ENCODE measurements at places on chromosomes 3 and 15. TPM values are rescaled to one million over a fixed set of nuclear protein-coding genes. Genes with fewer than 3 reads are reported as not detected.

Gene APBA2
- total RNA-seq, result not detected

Gene GOLGA6L7
- total RNA-seq, result not detected

Gene MYD88
- 2.3 TPM for total RNA-seq

DNA sequence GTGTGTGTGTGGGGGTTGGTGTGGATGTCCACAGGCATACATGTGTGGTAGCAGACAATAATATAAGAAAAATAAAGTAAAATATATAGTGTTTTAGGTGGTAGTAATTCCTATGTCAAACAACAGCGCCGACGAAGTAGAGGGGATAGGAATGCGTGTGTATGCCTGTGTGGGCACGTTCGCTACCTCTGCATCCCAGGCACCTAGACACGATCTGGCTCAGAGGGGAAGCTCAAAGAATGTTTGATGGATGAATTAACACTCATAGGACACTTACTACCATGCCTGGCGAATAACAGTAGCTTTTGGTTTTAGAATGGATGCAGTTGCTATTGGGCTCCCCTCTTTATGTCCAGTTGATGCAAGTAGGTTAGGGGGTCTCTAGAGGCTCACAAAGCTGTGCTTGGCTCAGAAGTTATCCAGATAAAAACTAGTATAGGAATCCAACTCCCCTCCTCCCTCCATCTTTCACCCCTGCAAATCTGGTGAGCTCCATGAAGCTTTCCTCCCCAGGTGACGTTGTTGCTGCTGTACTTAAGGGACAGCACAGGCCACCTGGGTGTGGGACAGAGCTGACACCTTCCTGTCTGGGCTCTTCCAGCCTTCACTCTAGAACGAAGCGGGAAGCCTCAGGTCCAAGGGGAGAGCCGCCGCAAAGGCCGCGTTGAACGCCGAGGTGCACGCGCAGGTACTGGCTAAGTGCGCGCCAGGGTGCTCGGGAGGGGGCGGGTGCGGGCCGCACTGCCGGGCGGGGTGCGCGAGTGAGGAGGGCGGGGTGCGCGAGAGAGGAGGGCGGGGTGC, 192.6 kb upstream of the LYSMD4 start:
- no peak for DNase-seq

DNA sequence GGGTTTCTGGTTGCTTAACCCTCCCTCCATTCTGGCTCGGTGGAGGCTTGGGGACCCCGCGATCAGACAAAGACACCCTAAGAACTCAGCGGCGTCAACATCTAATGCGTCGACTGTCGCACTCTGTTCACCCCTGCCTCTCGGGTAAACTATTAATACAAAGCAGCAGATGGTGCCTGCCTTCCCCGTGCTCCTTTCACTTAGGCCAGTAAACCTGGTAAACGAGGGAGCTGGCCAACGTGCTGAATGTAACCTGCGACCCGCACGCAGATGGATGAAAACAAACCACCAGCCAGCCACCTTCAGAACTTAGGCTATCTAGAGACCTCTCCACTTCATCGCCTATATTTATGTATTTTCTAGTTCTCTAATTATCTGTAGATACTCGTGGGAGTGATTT, 848 bp upstream of the CADPS start:
- peak; percentile 52 for DNase-seq

DNA sequence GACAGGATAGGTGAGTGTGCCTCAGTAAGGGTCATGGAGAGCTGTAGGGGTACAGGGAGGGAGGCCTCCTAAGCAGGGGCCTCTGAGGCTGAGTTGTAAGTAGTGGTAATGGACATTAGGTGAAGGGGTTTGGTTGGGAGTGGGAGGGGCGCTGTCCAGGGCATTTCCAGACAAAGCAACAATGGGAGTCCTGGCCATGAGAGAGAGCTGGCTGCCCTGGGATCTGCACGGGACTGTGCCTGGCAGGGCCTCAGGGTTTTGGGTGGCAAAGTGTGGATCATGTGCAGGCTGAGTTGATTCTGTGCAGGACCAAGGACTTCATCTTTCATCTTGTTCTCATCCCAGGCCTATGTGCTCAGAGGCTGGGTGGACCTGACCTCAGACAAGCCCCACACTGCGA, 4.6 kb downstream of the TTC21A start:
- DNase-seq, result no peak

DNA sequence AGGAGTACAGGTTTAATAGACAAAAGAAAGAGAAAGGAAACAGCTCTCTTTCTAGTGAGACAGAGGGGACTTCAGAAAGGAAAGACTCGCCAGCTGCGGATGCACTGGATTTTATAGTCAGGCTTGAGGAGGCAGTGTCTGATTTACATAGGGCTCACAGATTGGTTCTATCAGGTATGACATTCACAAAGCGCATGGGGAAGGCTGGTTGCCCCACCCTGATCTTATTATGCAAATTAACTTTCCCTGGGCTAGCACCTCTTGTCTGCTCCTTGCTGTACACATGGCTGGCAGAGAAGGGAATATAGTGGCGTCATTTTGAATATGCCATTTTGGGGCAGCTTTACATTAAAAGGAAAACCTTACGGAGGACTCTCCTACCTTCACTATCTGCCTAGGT, 938.4 kb upstream of the SEMA6D start:
- DNase-seq, result no peak

DNA sequence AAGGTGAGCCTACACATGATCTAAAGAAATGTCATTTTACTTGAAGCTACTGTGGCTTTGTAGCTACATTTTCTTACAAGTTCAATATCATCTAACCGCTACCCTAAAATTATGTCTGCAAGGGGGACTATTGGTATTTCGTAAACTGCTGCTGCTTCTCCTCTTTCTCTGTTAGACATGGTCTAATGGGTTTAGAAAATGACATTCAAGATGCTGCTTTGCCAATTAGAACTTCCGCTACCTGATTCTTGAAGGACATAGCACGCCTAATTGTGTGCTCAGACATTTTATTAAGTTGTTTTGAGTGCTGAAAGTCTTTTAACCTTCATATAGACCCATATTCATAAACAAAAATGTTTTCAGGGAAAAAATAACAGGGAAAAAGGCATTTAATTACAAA, 283.7 kb upstream of the ICE2 start:
- no peak for DNase-seq

DNA sequence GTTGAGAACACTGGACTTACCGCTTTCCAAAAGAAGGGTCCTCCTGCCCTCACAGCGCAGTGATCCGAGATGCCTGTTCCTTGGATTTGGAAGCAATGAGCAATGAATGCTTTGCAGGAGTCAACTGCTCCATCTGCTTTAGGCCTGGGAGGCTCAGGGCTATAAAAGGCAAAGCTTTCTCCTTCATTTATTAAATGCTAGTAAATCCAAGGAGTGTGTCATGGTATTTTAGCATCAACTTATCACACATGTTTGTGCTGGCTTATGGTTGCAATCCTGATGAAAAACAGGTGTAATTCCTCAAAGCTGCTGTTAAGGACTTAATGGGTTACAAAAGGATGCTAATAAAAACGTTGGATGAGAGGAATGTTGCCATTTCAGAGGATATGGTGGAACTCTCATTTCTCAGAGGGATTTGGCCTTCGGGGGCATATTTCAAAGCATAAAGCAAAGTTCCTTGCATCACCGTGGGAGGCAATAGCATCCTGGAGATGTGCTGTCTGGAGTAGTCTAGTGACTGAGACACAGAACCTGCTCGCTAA, 158.5 kb upstream of the TPM1 start:
- DNase-seq, result no peak

- DNase-seq, result peak; percentile 95
Measured at GRCh38 chr3:9976721-9977709, 9.6 kb downstream of the EMC3 start.

DNA sequence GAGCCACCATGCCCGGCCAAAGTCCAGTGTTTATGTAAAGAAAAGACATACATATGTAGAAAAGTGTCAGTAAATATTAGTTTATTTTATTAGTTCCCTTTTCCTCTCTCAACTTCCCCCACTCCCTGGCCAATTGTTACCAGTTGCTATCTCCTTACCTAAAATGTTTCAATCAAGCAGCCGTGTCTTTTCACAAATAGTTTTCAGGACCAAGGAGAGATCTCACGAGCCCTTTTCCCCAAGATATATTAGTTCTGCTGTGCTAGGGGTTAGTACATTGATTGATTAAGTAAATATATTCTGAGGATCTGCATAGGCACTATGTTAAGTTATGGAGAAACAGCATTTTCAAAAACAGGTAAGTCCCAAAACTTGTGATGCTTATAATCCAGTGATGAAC, 87.4 kb downstream of the ZIC4 start:
- peak; percentile 53 for DNase-seq

DNA sequence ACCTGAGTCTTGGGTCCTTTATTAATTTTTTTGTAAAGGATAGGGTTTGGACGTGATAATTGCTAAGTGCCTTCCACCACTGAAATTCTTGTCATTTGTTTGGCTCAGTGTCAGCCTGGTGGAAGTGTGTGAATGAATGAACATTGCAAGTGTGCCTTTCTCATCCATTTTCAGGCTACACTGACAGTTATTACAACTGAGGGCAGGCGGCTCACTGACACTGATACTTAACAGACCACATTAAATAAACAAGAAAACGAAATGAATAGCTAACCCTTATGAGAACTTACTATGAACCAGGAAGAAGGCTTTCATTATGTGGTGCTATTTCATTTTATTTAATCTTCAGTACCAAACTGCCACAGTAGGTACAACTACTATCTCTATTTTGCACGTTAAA, 188.8 kb upstream of the CRBN start:
- no peak for DNase-seq

GRCh38 chr15:63944681-63944955, 101.7 kb downstream of the DAPK2 start:
- DNase-seq, result no peak

- no peak for DNase-seq
Measured at GRCh38 chr3:47475029-47475569, 642 bp downstream of the SCAP start.

DNA sequence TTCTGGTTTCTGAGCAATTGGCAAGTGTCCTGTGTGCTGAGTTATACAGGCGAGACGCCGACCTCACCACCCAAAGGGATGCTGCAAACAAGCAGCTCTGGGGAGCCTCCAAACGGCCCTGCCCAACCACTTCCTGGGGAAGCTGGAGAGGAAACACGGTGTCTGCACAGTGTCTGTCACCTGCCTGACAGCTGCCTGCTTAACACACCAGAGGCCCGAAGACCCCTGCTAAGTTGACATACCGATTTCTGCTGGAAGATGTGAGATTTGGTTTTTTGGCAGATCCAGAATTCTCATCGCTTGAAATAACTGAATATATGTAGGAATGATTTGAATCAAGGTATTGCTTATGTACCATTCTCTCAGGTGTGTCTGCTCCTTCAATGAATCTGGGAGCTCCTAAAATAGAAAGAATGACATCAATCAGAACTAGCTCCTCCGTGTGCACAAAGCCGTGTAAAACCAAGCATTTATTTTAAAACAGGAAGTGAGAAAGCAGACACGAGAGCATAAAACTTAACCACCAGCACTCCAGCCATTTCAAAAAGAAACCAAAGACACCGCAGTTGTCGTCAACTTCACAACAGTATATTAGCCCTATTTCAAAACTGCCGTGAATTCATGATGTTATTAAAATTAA, 27.2 kb downstream of the LRRC2 start:
- DNase-seq, result no peak

DNA sequence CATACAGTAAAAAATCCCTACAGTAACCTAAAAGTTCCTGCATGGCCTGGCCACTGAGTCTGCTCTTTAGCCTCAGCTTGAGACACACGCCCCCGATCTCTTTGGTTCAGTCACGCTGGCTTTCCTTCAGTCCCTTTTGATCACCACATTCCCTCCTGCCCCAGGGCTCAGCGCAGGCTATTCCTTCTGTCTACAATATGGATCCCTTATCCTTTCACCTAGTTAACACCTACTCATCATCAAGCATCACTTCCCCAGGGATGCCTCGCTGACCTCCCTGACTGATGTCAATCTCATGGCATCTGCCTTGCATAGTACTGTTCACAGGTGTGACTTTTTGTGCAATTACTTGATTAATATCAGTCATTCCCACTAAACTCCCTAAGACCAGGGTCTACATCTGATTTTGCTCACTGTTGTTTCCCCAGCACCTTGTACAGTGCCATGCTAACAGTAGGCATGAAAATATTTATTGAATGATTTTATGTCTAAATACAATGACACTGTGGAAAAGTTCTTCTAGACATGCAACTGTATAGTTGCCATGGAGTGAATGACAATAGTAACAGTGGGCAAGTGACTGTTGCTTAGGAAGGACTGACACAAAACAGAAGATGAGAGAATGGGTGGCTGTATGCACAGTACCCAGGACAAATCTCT, at the start of gene SNTN:
SNTN (plus strand) TSS at position 610 of the 660 bp plus-strand sequence; CDS start at position 623, 13 bp downstream.
- no peak for DNase-seq

GRCh38 chr3:181292984-181293383, 303.4 kb upstream of the DNAJC19 start:
- no peak for DNase-seq

DNA sequence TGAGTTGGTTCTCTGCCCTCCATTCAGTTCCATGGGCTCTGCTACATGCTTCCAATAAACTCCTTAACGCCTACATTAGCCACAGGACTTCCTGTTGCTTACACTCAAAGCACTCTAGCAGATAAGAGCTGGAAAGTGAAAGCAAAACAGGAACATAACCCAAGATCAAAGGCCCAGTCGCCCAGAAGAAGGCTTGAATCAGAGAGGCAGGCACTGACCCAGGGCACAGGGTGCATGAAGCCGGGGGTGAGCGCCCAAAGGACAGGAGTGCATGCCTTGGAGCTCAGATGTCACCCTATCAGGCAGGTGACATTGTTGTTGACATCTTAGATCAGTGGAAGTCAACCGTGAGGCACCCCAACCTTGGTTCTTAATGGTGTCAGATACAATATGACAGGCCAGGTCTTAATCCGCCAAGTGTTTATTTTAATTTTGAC, 235.1 kb downstream of the UACA start:
- DNase-seq, result no peak
